ENCODE measurements at places on chromosomes 11 and 22.

DNA sequence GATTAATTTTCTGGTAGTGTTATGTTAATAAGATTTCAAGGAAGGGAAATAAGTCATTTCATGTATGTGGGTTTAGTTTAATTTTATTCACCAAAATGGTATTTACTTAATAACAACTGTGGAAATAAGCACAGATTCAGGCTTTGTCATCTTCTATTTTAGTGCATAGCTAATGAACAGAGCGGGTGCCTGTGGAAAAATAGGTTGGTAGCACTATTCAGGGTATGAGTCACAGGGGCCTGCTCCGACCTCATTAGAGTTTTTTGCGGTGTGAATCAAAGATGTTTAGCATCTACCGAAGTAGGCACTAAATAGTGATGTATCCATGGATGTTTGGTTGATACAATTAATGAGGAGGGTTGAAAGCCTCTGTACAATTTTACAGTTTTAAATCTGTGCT lies 78.2 kb downstream of the FAT3 start:
- no peaks in the 10 kb centered on the region for H3K27me3 ChIP-seq
- no peaks in the 10 kb centered on the region for H3K4me1 ChIP-seq
- no peak overlapping the region for H3K4me3 ChIP-seq
- DNase-seq, result no peak
- H3K27ac ChIP-seq, result no peak overlapping the region
- H3K36me3 ChIP-seq, result no peaks in the 10 kb centered on the region

DNA sequence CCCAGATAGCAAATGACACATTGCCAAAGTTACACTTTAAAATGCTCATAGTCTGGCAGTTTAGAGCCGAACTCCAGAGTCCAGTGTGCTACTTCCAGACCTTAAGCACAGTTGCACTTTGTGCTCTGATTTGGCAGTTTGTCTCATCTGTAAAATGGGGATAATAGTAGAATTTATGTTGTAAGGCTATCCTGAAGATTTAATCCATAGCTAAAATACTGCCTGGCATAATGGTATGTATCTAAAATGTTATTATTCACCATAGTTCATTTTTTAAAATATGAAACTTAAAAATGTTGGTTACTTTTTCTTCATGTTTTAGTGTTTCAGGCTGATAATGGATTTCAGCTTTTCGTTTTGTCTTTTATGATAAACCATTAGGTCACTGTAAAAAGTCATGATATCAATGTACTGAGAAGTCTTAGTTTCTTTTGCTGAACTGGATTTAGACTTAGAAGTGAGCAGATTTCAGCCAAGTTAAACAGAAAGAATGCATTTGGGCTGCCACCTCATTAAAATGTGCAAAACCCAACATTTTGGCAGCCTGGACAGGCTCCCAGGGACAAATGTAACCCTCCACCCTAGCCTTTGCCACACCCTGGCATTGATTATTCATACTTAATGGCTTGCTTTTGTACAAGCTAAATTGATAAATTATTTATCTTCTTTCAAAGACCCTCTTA lies 933 bp downstream of the OLFML1 start:
- H3K4me3 ChIP-seq, result no peak overlapping the region
- H3K27me3 ChIP-seq, result no peaks in the 10 kb centered on the region
- no peaks in the 10 kb centered on the region for H3K4me1 ChIP-seq
- no peaks in the 10 kb centered on the region for H3K36me3 ChIP-seq
- no peak overlapping the region for H3K27ac ChIP-seq

DNA sequence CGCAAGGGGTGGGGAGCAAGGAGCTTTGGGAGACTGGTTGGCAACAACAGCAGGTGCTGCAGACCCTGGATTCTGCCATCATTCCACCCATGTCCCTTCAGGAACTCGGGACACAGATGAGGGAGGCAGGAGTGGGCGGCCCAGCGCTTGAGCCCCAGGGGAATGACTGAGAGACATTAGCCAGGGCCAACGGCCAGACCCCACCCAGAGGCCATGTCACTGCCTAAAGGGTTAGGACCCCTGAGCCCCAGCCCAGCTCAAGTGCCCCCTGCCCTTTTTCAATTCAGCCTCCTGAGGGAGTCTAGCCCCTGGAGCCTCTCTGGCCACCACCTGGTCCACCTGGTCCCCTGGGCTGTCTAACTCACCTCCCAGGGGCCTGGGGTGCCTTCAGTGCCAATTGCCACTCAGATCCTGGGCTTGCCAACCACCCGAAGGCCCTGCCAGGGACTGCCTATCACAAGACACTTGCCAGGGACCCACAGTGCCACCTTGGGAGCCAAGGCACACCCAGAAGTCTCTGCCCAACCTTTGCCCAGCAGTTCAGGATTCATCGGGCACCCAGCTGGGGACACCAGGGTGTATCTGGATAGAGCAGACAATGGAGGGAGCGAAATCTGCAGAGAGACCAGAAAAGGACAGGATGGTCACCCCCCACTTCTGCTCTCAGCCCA lies 16.6 kb downstream of the MFNG start:
- H3K4me1 ChIP-seq, result peaks cover 2% of the 10 kb centered on the region
- no peak for DNase-seq
- no peaks in the 10 kb centered on the region for H3K27me3 ChIP-seq
- H3K36me3 ChIP-seq, result peaks cover 71% of the 10 kb centered on the region
- no peak overlapping the region for H3K4me3 ChIP-seq

DNA sequence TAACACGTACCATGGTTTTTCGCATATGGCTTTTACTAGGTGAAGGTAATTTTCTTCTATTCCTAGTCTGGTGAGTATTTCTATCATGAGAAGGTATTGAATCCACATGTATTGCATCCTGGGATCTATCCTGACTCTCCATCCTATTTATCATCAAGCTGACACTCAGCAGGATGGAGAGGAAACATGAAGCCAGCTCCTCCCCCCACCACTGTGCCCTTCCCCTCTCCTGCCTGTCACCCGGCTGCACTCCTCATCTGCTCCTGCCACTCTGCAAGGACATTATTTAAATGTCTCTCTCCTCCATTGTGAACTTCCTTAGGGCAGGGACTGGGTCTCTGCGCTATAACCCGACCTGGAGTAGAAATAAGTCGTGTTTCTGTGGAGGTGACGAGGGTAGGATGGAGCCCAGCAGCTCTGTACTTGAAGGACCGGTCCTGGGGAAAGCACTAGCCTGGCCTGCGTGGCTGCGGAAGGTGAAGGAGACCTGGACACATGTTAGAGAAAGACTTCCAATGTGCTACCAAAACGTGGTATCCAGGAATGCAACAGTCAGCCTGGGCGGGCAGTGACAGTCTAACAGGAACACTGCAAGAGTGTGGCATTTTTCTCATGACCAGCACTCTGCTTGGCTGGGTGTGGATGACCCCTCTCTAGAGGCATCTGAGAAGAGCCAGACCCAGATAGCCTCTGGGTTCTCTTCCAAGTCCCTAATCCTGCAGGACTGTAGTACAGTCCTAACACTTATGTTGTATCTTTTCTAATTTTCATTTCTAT lies 111.2 kb downstream of the MICAL3 start:
- no peaks in the 10 kb centered on the region for H3K4me1 ChIP-seq
- no peaks in the 10 kb centered on the region for H3K36me3 ChIP-seq
- no peaks in the 10 kb centered on the region for H3K27me3 ChIP-seq

GRCh38 chr22:27404441-27404840 lies 397.1 kb downstream of the MN1 start:
- no peak overlapping the region for H3K27ac ChIP-seq
- no peak overlapping the region for H3K4me3 ChIP-seq
- DNase-seq, result no peak
- H3K4me1 ChIP-seq, result no peaks in the 10 kb centered on the region
- no peaks in the 10 kb centered on the region for H3K36me3 ChIP-seq
